Stimulated activated CD8-positive, alpha-beta memory T cell treated with anti-CD3 and anti-CD28 coated beads, Interleukin-15, amount 100 ng/mL, for 48 hours (primary cell): ENCODE measurements at places on chromosomes 7 and 10.

GRCh38 chr10:77321838-77322237, 315.8 kb downstream of the KCNMA1 start:
- no peak for DNase-seq

DNA sequence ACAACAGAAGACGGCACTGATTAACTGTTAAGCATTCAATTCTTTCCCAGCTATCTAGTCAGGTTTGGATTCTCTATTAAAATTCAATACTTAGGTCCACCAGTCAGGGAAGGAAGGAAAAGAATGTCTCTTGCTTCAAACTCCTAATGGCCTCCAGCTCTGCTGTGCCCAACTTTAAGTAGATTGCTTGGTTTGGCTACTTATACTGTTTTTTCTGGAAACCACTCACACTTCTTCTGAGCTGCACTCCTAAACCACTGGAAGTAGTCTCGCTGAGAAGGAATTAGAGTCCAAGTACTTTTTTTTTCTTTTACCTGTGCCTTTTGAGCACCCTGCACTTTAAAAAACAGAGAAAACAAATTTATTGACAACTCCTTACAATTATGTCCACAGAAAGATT, 26.7 kb upstream of the COL1A2 start:
- DNase-seq = no peak

DNA sequence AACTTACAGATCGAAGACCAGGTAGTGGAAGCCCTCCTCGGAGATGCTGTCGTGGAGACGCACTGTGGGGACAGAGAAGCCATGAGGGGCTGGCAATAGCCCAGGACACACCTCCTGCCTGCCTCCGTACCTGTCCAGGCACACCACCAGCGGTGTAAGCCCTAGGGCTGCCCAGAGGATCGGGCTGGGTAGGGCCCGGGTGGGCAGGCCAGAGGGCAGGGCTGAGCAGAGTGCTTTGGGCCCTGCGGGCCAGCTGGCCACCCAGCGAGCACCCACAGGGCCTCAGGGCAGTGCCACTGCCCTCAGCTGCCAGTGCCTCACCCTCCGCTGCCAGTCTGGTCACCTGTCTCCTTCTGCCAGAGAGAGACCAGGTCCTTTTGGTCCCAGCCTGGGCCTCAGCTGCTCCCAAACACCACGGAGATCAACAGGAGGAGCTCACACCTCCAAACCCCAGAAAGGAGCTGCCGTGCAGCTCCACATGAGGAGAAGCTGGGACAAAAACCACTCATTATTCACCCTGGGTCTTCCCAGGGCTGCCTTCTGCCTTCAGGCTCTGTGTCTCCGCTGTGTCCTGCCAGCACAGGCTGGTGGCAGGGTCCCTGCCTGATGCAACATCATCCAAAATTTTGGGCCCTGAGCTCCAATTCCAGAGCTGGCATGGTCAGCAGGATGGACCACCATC, 58.2 kb downstream of the YKT6 start:
- DNase-seq = no peak

DNA sequence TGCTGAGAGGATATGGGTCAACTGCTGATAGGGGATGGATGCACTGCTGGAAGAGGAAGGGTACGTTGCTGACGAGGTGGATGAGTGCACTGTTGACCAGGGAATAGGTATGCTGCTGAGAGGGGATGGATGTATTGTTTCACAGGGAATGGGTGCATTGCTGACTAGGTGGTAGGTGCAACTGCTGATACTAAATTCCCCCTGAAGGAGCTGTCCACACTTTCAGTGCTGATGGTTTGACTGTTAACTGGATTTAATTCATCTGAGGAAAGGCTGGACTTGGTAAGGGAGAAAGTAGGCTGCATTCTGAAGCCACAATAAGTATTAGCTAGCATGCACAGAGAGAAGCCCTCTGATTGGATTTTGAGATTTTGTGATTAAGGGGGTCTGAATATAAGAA, 1196.8 kb upstream of the PHF14 start:
- no peak for DNase-seq

GRCh38 chr7:4861673-4862072, at the start of gene PAPOLB:
TSS of gene PAPOLB (minus strand) at chr7:4862030. CDS start at chr7:4861810, 220 bp downstream.
- DNase-seq = no peak

DNA sequence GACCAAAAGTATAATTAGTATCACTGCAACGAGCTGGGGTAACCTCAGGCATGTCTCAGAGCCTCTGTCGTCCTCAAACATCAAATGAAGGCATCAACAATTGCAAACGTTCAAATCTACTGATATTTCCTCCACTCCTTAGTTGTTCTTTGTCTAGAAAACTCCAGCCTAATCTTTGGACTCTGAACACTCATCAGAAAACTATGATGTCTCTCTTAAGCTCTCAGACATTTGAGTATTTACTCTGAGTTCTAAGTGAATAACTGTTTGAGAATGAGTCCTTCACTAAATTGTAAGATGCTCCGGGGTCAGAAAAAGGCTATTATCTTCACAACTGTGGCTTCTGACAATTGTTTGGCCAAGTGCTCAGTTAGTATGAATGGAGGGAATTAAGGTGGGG, 536.4 kb downstream of the NRG3 start:
- DNase-seq = no peak

DNA sequence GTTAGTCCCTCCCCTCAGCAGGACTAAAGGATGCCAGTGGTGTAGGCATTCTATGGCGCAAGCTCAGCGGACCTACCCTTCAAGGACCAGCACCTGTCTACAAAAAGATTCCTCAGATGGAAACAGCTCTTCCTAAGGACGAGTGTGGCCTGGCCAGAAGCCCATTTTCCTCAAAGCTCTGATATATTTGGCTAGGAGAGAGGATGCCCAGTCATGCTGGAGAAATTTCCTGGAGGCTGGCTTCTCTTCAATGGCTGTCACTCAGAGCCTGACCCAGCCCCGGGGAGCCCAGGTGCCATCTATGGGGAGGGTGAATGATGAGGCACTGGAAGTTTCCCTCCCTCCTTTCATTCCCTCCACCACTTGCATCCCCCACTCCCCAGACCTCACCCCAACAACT, 111.5 kb downstream of the PLXNA4 start:
- no peak for DNase-seq

GRCh38 chr7:101632641-101633040, 3.5 kb upstream of the MYL10 start:
- no peak for DNase-seq

DNA sequence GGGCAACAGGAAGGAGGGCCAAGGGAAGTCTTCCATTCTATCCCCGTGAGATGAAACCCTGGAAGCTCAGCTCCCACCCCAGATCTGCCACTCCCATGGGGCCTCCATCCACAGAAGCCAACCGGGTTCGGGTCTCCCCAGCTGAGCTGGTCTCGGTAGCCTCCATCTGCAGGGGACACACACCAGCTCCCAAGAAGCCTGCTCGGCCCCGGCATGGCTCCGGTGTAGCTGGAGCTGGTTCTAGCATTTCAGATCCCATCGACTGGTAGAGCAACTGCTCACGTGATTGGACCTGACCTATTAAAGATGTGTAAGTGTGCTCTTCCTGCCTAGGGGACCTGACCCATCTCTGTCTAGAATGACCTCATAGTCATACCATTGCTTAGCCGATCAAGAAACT, 138.0 kb downstream of the PRKAG2 start:
- no peak for DNase-seq

DNA sequence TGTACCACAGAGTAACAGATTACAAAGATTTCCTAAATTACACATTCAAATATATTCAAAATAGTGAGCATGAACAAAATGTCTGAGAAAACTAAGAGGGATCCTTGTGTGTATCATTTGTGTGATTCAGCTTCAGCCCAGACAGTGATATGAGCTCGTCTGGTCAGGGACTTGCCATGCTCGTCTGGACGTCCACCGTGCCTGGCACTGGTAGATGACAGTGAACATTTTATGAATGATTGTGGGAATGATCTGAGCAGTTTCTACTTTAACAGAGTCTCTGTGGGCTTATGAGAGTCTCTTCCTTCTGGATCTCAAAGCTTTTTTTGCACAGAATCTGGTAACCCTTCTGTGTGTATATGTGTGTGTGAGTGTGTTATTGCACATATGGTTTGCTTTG, 34.2 kb upstream of the ANKRD2 start:
- DNase-seq = no peak

- no peak for DNase-seq
Observed at GRCh38 chr7:20895563-20895962, 108.9 kb upstream of the SP8 start.

GRCh38 chr7:134512271-134512670, 15.1 kb upstream of the AKR1B10 start:
- DNase-seq = no peak

DNA sequence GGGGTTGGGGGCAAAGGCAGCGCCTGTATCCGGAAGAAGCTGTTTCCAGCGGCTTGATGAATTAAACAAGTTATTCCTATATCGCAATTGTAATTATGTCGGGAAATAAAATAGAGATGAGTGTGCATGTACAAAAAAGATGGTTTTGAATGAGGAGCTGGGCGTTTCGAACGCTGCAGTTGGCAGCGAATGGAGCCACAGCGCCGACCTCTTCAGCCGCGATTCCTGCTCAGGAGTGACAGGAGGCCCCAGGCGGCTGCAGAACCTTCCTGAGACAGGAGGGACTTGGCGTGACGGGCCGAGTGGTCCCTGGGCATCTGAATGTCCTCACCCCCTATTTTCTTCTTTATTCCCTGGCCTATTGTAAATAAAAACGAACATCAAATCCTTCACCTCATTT, 184.9 kb downstream of the DNAJB6 start:
- DNase-seq = no peak

- DNase-seq = no peak
Observed at GRCh38 chr10:95333997-95334804, 43.4 kb upstream of the PDLIM1 start.

- no peak for DNase-seq
Observed at GRCh38 chr7:11188529-11189310, 215.0 kb downstream of the PHF14 start.

DNA sequence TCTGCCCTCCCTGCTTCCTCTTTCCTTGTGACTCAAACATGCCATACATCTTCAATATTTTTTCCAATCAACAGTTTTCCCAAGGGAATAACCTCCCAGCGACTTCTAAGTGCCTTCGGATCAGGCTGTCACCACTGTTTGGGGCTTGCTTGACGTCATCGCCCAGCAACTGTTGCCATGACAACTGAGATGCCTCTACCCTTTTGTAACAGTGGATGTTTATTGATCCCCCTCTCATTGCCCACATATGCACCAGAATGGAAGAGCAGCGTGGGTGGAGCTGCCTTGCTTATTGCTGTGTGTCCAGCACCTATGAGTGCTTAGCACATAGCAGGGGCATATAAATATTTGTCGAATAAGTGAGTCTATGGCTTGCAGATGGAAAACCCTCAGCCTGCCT, 14.4 kb downstream of the FFAR4 start:
- DNase-seq = no peak
